ENCODE measurements at places on chromosomes 6 and 20.

DNA sequence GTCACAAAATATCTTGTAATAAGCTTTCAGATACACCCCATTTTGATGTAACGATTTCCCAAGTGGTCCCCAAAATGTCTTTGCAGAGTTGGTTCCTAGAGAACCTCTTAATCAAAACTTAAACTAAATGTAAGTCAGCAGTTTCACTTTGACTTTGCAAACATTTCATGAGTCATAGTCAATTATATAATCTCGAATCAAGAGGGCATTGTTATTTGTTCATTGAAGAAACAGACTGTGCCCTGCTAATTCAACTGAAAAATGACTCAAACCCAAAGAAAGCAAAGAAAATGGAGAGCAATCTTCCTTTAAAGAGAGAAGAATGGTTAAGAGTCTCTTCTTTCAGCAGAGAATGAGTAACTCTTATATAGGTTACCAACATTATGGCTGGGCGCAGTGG is 58.3 kb downstream of the IPCEF1 start:
- DNase-seq, result no peak

DNA sequence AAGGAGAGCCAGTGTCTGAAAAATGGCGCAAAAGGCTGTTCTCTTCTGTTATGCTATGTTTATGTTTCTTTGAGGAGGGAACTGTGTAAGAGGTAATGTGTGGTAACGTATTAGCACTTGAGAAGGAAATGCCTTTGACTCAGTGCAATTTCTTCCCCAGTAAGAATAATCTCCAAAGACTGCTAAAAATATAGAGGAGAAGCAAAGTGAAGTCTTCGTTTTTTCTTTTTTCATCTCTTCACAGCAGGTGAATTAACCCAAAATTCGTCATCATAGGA is 47.1 kb upstream of the IFNGR1 start:
- DNase-seq, result no peak

DNA sequence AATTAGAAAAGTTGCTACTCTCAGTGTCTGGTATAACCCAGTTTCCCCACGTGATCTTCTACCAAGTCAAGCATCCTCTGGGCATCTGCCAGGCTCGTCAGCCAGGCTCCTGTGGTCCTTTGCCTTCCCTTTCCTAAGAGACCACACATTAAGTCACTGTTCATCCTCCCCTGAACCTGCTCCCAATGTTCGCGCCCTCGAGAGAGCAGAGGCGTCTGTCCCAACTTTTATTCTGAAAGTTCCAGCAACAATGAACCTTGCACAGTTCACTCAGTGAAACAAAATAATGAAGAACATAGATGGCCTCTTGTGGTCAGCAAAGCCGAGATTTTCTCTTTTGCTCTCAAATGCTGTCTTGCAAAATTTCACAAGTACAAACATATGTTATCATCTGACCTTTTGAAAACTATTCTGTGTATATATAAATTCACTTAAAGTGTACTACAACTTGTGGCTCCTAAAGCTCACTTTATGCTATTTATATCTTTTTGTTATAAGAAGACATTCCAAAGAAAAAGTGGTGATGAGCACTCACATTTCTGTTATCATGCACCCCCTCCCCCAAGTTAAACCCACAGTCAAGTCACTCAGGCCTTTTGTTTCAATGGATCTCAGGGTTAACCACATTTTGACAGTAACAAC is 39.2 kb upstream of the NHSL1 start:
- no peak for DNase-seq

- DNase-seq, result no peak
These were observed 38.8 kb upstream of the EMILIN3 start for GRCh38 chr20:41405436-41405835.

- DNase-seq, result no peak
These were observed 21.4 kb upstream of the GMDS start for GRCh38 chr6:2266841-2267240.

DNA sequence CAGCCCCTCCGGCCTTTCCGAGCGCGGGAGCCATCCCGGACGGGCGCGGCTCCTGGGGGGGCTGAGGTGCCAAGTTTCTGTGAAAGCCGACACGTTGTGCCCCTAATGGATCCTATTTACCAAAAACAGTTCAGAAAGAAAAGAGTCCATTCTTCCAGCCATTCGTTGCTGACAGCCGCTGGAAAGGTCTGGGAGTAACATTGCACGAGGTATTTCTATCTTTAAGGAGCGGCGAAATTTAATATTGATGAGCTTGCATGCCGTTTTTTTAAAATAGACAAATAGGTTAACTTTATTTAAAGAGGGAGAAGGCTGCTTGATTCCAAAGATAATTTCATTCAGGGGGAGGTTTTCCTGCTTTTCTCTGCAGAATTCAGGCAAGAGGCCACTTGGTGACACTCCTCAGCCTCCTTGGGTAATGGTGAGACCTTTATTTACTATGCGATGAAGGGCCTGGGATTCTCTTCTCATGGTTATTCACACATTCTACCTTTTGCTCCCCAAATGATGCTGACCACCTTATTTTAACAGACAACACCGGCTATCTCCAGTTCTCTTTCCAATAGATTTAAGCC is 988 bp downstream of the TIAM2 start:
- DNase-seq, result no peak

- DNase-seq, result no peak
These were observed 28.1 kb downstream of the NCOA7 start for GRCh38 chr6:125818772-125819260.

DNA sequence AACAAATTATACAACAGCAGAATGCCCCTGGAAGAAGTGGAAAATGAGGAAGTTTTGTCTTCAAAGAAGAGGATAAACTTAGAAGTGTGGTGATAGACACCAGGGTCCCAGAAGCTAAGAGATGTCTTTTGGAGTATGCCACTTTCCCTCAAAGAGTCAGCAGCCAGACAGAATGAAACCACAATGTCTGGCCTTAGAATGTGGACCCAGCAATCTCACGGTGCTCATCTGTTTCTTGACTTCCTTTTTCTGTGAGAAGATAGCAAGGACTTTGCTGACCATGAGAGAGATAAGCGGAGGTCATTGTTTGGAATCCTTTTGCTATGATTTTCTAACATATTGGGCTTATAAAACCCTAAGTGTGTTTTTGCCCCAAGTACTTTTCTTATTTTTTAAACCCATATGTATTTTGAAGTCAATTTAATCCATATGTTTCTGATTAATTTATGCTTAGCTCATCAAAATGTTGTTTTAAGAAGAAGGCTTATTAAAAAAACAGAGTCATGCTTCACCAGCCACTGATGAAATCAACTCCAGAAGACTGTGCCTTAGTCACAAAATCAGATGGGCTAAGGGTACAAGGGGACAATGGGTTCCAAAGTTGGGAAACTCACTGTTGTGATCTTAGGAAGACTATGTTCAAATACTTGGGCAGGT is 451.2 kb upstream of the JAG1 start:
- DNase-seq, result no peak

- peak; percentile 49 for DNase-seq
These were observed 39.2 kb downstream of the GNAS start for GRCh38 chr20:58891718-58892140.

GRCh38 chr6:31270788-31271640 is 878 bp downstream of the HLA-C start:
- DNase-seq, result peak; percentile 35
